ENCODE measurements at places on chromosomes 4 and X. TPM values are rescaled to one million over a fixed set of nuclear protein-coding genes. Genes with fewer than 3 reads are reported as not detected.

CXCL11 gene
- total RNA-seq = 0.33 TPM

KIF4A gene
- 35.7 TPM for total RNA-seq

ALB gene
- total RNA-seq = not detected

ATOH1 gene
- 0.61 TPM for total RNA-seq

BTK gene
- total RNA-seq = not detected

SH2D1A gene
- total RNA-seq = not detected

TEX13C gene
- total RNA-seq = 0.09 TPM

PFKFB1 gene
- 0.30 TPM for total RNA-seq

NAP1L5 gene
- total RNA-seq = 2.4 TPM

DNA sequence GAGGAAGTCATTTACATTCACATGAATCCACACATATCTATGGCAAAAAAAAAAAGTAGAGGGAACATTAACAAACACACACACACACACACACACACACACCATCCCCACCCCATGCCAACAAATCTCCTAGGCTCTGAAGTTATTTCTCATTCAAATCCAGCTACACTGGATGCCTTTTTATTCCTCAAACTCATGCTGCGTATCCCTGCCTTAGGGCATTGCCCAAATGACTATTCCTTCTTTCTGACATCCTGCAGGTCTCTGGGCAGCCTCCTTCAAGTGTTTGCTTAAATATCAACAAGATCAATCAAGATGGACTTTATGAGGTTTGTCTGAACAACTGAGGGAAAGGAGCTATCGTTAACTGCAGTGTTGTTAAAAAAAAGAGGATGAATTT lies 106.5 kb upstream of the FAM9A start:
- no peaks in the 10 kb centered on the region for H3K36me3 ChIP-seq
- H3K4me1 ChIP-seq = no peaks in the 10 kb centered on the region
- no peak overlapping the region for H3K4me3 ChIP-seq
- DNase-seq = no peak
- H3K27me3 ChIP-seq = no peaks in the 10 kb centered on the region

GRCh38 chr4:86117705-86118302 lies 242.0 kb downstream of the MAPK10 start:
- H3K27ac ChIP-seq = no peak overlapping the region
- no peaks in the 10 kb centered on the region for H3K36me3 ChIP-seq
- H3K4me1 ChIP-seq = no peaks in the 10 kb centered on the region
- DNase-seq = no peak
- H3K4me3 ChIP-seq = no peak overlapping the region
- no peaks in the 10 kb centered on the region for H3K27me3 ChIP-seq

DNA sequence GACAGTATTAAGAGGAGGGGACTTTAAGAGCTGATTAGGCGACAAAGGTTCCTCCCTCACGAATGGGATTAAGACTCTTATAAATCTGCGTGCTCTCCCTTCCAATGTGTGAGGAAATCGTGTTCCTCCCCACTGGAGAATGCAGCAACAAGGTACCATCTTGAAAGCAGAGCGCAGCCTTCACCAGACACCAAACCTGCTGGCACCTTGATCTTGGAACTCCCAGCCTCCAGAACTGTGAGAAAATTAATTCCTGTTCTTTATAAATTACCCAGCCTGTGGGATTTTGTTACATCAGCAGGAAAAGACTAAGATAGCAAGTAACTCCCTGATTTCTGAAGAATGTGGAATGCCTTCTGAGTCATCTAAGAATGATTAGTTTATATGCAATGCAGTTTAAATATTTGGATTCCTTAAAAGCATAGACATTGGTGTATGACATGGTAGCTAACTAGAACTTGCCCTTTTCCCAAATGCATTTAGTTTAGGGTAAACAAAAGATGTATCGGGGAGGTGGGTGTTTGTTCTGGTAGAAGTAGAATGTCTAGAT lies 86.1 kb downstream of the USP46 start:
- no peaks in the 10 kb centered on the region for H3K27me3 ChIP-seq
- H3K27ac ChIP-seq = no peak overlapping the region
- no peak for DNase-seq
- H3K36me3 ChIP-seq = no peaks in the 10 kb centered on the region
- no peak overlapping the region for H3K4me3 ChIP-seq
- H3K4me1 ChIP-seq = no peaks in the 10 kb centered on the region

DNA sequence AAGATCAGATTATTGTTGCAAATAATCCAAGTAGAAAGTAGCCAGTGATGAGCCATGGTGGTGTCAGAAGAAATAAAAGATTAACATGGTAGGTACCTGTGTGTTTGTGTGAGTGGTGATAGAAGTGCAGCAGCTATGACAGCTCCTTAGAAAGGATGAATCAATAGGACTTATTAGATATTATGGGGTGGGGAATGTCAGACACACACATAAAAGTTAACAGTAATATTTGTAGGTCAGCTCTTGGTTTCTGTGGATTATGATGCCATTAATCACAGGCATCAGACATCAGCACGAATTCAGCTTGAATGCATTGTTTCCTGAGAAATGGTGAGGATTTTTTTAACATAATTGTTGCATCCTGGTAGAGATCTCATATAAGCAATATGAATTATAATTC lies 695.7 kb downstream of the CENPC start:
- H3K4me3 ChIP-seq = no peak overlapping the region
- H3K4me1 ChIP-seq = no peaks in the 10 kb centered on the region
- H3K36me3 ChIP-seq = no peaks in the 10 kb centered on the region

DNA sequence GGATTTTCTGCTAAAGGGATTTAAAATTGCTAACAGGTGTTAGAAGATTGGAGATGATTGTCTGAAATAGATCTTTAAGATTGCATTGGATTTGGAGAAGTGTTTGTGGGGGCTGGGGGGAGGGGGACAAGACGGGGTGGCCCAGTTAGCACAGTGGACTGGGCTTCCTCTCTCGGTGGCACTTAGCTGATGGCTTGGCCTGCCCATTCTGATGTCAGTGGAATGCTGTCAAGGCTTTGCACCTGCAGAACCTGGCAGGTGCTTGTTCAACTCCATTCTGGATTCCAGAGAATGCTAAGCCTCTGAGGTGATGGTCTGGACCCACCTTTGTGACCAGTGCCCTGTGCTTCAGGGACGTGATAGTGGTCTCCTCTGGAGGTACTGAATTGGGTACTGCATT lies 43.7 kb downstream of the ADD1 start:
- no peak overlapping the region for H3K4me3 ChIP-seq
- peaks cover 17% of the 10 kb centered on the region for H3K36me3 ChIP-seq
- no peaks in the 10 kb centered on the region for H3K4me1 ChIP-seq
- DNase-seq = no peak

DNA sequence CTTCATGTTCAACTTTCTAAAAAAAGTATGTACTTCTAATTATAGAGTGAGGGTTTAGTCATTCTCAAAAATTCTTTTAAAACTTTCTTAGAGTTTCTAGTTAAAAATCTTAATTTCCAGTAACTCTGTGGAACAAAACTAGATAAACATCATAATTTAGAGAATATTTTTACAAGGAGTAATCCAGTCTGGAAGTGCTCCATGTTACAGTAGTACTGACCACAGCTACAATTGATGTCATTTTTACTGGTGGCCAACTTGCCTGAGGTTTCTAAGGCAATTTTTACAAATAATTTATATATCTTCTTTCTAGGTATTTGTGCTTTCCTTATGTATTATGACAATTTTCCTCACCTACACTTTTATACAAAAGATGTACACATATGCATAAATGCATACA lies 490.4 kb downstream of the CENPC start:
- DNase-seq = no peak
- H3K4me3 ChIP-seq = no peak overlapping the region
- H3K4me1 ChIP-seq = no peaks in the 10 kb centered on the region
- no peak overlapping the region for H3K27ac ChIP-seq
- H3K36me3 ChIP-seq = no peaks in the 10 kb centered on the region
- no peaks in the 10 kb centered on the region for H3K27me3 ChIP-seq

DNA sequence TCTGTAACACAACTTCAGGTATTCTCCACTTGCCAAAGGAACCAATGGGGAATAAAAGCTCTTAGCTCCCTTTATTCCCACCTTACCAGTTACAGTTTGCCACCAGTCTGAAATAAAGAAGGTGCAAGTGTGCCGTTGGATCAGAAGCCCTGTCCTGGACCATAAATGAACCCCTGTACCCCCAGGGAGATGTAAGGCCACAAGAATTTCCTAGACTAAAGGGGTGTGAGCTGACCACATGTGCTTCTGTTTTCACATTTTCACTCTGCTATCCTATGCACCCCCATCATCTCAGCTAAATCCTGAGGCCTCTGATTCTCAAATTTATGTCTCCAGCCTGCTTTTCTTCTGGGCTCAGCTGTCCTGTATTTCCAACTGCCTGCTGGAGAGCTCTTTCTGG lies 221.2 kb downstream of the SPRY1 start:
- no peaks in the 10 kb centered on the region for H3K27me3 ChIP-seq
- H3K27ac ChIP-seq = no peak overlapping the region
- no peak for DNase-seq
- H3K36me3 ChIP-seq = no peaks in the 10 kb centered on the region

GRCh38 chrX:110421500-110422455 lies 63.1 kb downstream of the RTL9 start:
- H3K4me3 ChIP-seq = no peak overlapping the region
- no peak for DNase-seq
- H3K4me1 ChIP-seq = no peaks in the 10 kb centered on the region
- H3K27ac ChIP-seq = no peak overlapping the region
- H3K27me3 ChIP-seq = no peaks in the 10 kb centered on the region

- H3K27ac ChIP-seq = no peak overlapping the region
- no peaks in the 10 kb centered on the region for H3K27me3 ChIP-seq
- DNase-seq = no peak
- H3K4me1 ChIP-seq = no peaks in the 10 kb centered on the region
These were observed 43.2 kb upstream of the PDGFRA start for GRCh38 chr4:54185866-54186265.

- no peaks in the 10 kb centered on the region for H3K36me3 ChIP-seq
- no peak overlapping the region for H3K4me3 ChIP-seq
- no peaks in the 10 kb centered on the region for H3K27me3 ChIP-seq
- H3K4me1 ChIP-seq = no peaks in the 10 kb centered on the region
These were observed 22.5 kb downstream of the OTUD6A start for GRCh38 chrX:70084592-70085240.

DNA sequence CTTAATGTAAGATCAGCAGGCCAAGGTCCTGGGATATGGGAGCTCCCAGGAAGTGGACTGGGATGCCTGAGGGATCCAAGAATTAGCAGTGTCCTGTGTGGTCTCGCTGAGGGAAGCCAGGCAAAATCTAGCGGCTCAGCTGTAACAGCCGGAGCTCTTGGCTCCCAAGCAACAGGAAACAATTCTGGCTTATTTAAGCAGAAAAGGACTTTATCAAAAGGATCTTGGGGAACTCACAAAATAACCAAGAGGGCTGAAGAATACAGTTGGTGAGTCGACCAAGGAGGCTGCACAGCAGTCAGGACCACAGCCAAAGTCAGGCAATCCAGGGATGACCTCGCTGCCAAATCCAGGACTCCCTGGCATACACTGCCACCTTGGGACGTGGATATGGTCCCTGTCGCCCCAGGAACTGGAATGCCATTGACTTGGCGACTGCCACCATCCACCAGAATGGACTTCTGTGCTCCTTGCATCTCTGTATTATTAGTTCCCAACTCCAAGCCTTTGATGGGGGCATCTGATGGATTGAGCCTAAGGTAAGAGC lies 165.3 kb upstream of the BCOR start:
- peaks cover 6% of the 10 kb centered on the region for H3K4me1 ChIP-seq
- no peaks in the 10 kb centered on the region for H3K36me3 ChIP-seq
- no peak overlapping the region for H3K27ac ChIP-seq
- DNase-seq = no peak
- H3K27me3 ChIP-seq = no peaks in the 10 kb centered on the region

DNA sequence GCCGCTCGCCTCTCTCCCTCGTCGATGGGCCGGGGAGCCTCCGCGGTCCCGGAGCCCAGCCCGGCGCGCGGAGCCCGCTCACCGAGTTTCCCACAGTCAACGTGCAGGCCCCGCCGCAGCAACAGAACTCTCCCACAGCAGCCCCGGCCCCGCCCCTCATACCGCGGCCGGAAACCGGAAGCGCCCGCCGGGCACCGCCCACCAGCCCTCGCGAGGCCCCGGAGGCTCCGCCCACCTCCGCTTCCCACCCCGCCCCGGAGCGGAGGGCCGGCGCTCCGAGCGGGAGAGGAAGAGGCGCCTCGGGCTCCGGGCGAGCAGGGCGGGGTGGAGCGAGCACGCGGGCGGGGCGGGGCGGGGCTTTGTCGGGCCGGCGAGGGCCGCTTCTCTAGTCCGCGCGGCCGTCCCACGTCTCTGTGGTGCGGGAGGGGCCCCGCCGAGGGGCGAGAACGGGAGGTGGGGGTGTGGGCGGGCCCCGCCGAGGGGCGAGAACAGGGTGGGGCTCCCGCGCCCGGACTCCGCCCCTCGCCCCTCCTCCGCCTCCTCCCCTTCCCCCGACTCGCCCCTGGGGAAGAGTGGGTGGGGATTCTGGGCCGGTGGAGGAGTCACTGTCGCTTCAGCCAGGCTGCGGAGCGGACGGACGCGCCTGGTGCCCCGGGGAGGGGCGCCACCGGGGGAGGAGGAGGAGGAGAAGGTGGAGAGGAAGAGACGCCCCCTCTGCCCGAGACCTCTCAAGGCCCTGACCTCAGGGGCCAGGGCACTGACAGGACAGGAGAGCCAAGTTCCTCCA lies at the start of the genes ABCD1 and BCAP31:
Gene ABCD1 (plus strand): TSS at position 605 of the 787 bp plus-strand sequence. CDS start 411 bp downstream, outside the sequence.
Gene BCAP31 (minus strand): TSS at position 136 of the 787 bp plus-strand sequence. CDS start 1,143 bp downstream, outside the sequence.
- DNase-seq = peak; percentile 29
- H3K36me3 ChIP-seq = peaks cover 16% of the 10 kb centered on the region
- H3K27ac ChIP-seq = no peak within 1 kb of the TSS
- H3K4me3 ChIP-seq = peak within 1 kb of the TSS; percentile 45
- H3K4me1 ChIP-seq = peaks cover 20% of the 10 kb centered on the region

GRCh38 chr4:40214661-40215418 lies 18.0 kb downstream of the RHOH start:
- no peak for DNase-seq
- H3K27me3 ChIP-seq = no peaks in the 10 kb centered on the region
- no peaks in the 10 kb centered on the region for H3K36me3 ChIP-seq
- no peak overlapping the region for H3K4me3 ChIP-seq

GRCh38 chr4:113433536-113434246 lies 327.8 kb downstream of the CAMK2D start:
- no peak overlapping the region for H3K4me3 ChIP-seq
- H3K4me1 ChIP-seq = no peaks in the 10 kb centered on the region
- H3K36me3 ChIP-seq = no peaks in the 10 kb centered on the region
- no peak overlapping the region for H3K27ac ChIP-seq
- DNase-seq = no peak

GRCh38 chr4:176549161-176549865 lies 229.5 kb downstream of the SPCS3 start:
- no peaks in the 10 kb centered on the region for H3K27me3 ChIP-seq
- H3K4me3 ChIP-seq = no peak overlapping the region
- no peaks in the 10 kb centered on the region for H3K4me1 ChIP-seq
- DNase-seq = no peak
